ENCODE measurements at places on chromosomes 1 and 21. TPM values are rescaled to one million over a fixed set of nuclear protein-coding genes. Genes with fewer than 3 reads are reported as not detected.
A peak's percentile ranks its signal among the peaks of the same experiment; 100 is the strongest.

GRCh38 chr1:94351481-94351880, 66.7 kb upstream of the ABCD3 start:
- no peaks in the 10 kb centered on the region for H3K36me3 ChIP-seq
- H3K4me1 ChIP-seq, result no peaks in the 10 kb centered on the region
- no peak for DNase-seq
- no peak overlapping the region for H3K27ac ChIP-seq
- no peaks in the 10 kb centered on the region for H3K27me3 ChIP-seq
- no peak overlapping the region for H3K4me3 ChIP-seq

- H3K4me1 ChIP-seq, result peaks cover 7% of the 10 kb centered on the region
- H3K4me3 ChIP-seq, result no peak overlapping the region
- H3K36me3 ChIP-seq, result no peaks in the 10 kb centered on the region
- no peak for DNase-seq
Measured at GRCh38 chr1:234529950-234530237, 50.9 kb upstream of the TARBP1 start.

Gene EDARADD
- not detected for total RNA-seq

Gene AQP10
- not detected for total RNA-seq

- no peak overlapping the region for H3K27ac ChIP-seq
- no peaks in the 10 kb centered on the region for H3K4me1 ChIP-seq
- no peaks in the 10 kb centered on the region for H3K27me3 ChIP-seq
Measured at GRCh38 chr21:31847761-31848160, 25.1 kb upstream of the HUNK start.

Gene ARHGAP30
- total RNA-seq, result 59.6 TPM

Gene CLCA2
- not detected for total RNA-seq

DNA sequence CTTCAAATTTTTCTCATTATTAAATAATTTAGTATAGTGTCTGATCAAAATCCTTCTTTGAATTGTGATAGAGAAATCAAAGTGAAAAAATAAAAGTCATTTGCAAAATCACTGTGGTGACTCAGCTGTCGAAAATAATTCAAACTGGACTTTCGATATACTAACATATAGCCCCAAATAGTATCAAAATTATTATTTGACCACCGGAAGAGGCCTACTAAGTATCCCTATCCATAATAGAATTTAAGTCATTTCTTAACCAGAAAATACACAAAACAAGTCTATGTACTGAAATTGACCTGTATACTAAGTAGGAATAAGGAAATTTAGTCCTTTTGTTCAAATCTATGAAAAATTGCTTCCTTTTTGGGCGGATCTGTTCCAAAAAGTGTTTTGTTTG, 180.7 kb downstream of the MRPL39 start:
- no peak overlapping the region for H3K27ac ChIP-seq
- no peaks in the 10 kb centered on the region for H3K36me3 ChIP-seq
- no peak overlapping the region for H3K4me3 ChIP-seq
- H3K4me1 ChIP-seq, result peaks cover 18% of the 10 kb centered on the region
- H3K27me3 ChIP-seq, result no peaks in the 10 kb centered on the region
- DNase-seq, result no peak

DNA sequence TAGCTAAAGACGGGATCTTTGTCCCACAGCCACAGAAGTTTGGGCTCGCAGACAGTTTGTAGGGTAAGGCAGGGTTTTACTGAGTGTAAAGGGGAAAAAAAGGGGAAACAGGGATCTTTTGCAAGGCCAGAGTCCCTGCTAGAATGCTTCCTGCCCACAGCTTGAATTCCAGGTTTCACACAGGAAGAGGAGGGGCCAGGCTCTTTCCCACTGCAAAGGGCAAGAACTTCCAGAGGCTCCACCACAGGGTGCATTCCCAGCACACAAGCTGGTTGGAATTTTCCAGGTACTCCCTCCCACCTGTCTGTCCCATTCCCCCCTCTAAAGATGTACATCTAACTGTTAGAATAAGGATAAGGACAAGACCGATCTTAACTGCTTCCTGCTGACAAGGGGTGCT, 1126.9 kb downstream of the KCNT2 start:
- no peak overlapping the region for H3K27ac ChIP-seq
- no peak overlapping the region for H3K4me3 ChIP-seq
- no peaks in the 10 kb centered on the region for H3K36me3 ChIP-seq
- no peaks in the 10 kb centered on the region for H3K4me1 ChIP-seq
- no peak for DNase-seq

DNA sequence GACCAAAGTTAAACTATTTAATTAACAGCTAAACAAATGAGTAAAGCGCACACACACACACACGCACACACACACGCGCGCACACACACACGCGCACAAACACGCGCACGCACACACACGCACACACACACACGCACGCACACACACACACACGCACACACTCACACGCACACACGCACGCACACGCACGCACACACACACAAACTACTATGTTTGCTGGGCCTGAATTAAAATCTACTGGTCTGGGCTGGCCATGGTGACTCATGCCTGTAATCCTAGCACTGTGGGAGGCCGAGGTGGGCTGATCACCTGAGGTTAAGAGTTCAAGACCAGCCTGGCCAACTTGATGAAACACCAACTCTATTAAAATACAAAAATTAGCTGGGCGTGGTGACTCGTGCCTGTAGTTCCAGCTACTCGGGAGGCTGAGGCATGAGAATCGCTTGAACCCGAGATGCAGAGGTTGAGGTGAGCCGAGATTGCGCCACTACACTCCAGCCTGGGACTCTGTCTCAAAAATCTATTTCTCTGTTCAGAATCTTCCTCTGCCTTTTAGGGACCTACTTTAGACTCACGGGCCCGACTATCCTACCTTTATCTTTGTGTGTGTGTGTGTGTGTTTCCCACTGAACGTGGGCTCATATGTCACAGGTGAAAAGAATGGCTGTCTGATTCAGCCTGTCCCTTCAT, 37.5 kb upstream of the DNAJC11 start:
- peaks cover 13% of the 10 kb centered on the region for H3K4me1 ChIP-seq
- no peak overlapping the region for H3K27ac ChIP-seq
- no peak for DNase-seq
- H3K4me3 ChIP-seq, result no peak overlapping the region
- no peaks in the 10 kb centered on the region for H3K27me3 ChIP-seq
- H3K36me3 ChIP-seq, result no peaks in the 10 kb centered on the region

GRCh38 chr1:183272390-183272848, 86.4 kb downstream of the LAMC2 start:
- no peak overlapping the region for H3K27ac ChIP-seq
- no peak for DNase-seq
- H3K4me1 ChIP-seq, result no peaks in the 10 kb centered on the region

DNA sequence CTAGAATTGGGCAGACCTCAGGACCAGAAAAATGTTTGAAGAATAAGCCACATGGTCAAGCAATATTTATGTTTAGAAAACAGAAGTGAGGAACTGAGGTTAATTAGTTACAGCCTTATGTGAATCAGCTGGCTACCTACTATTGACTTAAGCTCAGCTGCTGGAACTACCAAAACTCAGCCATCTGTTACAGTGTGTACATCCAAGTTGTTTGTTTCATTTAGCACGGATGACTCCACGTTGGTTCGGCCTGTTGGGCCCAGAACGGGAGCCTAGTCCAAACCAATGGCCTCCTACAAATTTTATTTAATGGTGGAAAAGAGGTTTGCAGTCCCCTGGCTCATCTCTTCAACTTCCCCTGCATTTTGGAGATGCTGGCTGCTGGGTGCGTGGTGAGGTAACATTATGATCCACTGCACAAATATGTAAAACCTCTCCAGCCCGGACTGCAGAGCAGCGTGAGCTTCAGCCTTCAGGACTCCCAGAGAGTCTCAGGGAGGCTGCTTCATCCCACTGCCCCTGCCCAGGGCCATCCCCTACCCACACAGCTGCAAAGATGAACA, 143.4 kb downstream of the ZZZ3 start:
- H3K4me3 ChIP-seq, result peak overlapping the region; percentile 26
- peaks cover 33% of the 10 kb centered on the region for H3K4me1 ChIP-seq
- peak; percentile 65 for DNase-seq
- no peaks in the 10 kb centered on the region for H3K27me3 ChIP-seq

Gene CGN
- 0.22 TPM for total RNA-seq

Data from Karpas-422 (cell line).